ENCODE measurements at places on chromosomes 13 and 19.

DNA sequence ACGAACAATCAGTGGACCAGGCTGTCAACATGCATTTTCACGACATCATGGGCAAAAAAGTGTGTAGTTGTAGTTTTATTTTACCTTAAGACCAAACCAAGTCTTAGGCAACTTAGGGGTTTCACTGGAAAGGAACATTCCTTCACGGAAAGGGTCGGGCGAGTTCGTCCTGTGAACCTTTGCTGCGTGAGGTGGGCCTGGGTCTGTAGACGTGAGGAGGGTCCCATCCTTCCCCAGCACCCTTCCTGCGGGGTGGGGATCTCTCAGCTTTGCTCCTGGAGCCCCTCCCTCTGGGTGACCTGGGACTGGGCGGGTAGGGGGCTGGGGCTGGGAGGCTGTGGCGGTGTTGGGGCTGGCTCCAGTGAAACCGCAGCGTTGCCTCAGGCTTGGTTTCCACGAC, 12.3 kb upstream of the RPS15 start:
- no peak for DNase-seq

DNA sequence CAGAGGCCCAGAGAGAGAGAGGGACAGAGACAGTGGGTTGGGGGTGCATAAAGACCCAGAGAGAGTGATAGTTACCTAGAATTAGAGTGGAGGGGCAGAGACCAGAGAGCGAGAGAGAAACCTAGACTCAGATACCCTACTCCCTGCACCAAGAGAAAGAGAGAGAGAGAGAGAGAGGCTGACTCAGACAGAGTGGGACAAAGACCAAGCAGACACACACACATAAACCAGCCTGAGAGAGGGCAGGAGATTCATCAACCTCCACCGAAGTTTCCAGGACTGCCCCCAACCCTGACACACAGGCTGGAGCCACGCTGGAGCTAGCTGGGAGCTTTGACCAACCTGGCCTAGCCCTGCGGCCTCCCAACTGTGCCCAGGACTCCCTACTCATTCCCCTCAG, 12.9 kb downstream of the SYT3 start:
- no peak for DNase-seq

DNA sequence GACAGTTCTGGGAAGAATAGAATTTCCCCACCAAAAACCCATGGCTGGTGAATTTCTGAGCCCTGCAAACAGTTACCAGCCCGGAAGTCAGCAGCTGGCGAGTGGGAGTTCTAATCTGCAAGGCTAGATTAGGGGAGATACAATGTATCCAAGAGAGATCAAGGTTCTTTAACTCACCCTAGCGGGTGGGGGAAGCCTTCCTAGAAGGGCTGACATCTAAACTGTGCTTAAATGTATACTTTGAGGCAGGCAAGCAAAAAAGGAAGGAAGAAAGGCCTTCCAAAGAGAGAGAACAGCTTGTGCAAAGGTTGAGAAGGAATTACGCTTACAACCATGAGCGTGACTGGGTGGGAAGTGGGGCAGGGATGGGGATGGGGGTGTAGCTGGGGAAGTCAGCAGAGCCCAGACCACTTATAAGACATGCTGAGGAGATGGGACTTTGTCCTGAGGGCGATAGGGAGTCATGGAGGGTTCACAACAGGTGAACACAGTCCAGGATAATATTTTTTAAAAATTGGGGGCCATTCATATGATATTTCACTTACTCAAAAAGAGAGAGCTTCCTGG, 20.8 kb upstream of the ZNRF4 start:
- no peak for DNase-seq

DNA sequence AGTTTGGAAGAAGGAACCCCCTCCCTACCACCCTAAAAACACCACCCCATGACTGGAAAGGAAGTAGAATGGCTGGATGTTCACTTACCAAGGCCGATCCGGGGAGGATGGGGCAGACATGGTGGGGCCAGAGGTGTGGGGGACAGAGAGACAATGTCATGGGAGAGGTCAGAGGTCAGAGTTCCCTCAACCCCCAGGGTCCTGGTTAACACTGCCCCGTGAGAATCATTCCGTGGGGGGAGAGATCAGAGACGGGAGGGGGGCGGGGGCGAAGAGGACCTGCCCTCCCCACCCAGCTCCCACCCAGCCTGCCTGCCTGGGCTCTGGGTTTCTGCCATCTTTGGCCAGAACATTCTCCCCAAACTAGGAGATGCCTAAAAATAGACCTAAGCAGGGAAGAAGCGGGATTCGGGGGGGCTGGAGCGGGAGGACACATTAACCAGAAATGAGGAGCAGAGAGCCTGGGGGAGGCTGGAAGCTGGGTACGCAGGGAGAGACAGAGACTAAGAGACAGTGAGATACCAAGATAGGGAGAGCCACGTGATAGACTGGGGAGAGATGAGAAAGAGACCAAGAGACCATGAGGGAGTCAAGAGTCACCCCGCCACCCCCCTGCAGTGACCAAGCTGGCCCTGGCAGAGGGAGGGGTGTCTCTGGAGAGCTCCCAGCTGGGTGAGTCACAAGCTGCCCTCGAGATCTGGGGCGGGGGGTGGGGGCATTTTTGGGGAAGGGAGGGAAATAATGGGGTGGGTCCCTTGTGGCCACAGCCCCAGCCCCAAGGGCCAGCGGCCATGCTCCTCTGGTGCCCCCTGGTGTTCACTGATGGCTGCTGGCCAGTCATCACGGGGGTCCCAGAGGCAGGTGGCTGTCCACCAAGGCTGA, 6.1 kb upstream of the KANK2 start:
- DNase-seq = peak; percentile 74

DNA sequence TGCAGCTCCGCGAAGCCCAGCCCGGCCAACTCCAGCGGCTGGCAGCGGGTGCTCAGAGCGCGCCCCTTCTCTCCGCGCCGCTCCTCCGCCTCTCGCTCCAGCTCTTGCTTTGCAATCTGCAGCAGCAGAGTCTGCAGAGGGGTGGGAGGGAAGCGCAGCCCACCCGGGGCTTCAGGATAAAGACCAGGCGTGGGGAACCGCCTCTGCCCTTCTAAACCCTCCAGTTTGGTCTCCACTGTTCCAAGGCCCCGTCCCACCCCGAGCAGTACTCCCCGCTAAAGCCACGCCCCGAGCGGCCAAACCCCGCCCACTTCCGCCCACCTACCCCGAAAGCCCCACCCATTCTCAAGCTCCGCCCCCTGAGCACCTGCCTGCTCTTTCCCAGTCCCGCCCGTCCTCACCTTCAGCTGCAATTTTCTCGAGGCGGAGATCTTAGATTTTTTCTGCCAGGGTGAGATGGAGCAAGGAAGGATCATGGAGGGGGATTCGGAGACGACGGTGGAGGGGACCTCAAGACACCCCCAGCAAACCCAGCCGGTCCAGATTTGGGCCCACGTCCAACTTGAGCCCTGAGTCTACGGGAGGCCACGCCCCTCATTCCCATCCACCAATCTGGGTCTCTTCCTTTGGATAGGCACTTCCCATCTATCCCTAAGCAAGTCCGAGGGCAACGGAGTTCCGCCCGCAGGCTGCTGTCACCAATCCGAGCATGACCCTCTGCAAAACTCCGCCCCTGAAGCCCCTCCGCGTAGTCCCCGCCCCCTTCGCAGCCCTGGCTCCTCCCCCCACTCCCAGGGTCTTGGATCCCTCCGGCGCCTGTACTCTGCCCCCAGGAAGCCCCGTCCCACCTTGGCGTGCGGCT, 1.1 kb downstream of the TNNI3 start:
- DNase-seq = peak; percentile 65

DNA sequence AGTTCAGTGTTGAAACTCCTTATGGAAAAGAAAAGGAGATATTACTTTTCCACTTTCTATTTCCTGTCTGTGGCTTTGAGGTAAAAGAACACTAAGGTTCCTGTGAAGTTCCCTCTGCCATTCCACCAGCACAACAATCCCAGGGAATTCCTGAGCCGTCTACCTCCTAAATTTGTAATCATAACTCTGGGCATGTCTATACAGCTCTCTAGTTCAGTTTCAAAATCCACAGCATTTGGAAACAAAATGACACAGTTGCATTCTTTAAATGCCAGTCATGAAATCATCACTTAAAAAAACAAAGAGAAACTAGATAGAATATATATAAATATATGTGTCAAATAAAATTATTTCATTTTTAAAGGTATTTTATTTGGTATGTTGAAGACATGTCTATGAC, 9.0 kb upstream of the THSD1 start:
- DNase-seq = peak; percentile 16

DNA sequence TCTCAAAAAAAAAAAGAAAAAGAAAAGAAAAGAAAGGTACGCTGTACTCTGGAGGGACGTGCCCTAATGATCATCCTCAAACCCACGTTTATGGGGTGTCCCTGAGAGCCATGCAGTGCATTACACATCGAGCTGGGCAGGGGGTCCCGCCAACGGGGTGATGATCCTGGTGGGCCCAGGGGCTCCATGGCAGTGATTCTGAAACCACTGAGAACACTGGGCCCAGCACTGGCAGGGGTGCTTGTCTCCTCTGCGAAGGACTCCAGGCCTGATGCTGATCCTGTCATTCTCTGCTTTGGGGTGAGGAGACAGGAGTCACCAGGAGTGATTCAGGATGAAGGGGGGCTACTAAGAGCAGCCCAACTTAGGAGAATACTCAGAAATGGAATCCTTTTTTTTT, 18.7 kb downstream of the MOB3A start:
- DNase-seq = no peak

DNA sequence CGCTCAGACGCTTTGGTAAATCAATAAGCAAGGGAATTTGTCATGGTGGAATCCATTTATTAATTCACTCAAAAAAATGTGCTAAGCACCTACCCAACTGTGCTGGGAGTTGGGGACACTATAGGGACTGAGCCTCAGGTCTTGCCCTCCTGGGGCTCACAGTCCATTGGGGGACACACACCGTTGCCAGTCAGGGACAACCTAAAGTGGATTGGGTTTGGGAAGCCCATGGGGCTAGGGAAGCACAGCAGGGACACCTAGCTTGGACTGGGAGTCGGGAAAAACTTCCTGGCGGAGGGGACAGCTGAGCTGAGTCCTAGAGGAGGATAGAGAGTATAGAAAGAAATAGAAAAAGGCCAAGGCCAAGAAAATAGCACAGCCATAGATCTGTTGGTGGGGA, 8.5 kb downstream of the FOSB start:
- DNase-seq = no peak

GRCh38 chr19:53158119-53158656, 665 bp downstream of the ZNF347 start:
- peak; percentile 51 for DNase-seq

- no peak for DNase-seq
Measured at GRCh38 chr19:5355693-5356092, 15.1 kb upstream of the PTPRS start.

DNA sequence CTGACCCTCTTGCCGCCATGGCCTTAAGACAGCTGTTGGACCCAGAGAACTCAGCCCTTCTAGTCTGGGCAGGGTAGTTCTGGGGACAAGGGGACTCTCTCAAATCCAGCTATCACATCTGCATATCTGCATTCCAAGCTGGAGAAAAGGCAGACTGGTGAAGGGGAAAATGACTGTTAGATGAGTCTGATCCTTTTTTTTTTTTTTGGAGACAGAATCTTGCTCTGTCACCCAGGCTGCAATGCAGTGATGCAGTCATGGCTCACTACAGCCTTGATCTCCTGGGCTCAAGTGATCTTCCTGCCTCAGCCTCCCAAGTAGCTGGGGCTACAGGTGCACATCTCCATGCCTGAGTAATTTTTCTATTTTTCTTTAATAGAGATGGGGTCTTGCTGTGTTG, 114.3 kb downstream of the SIPA1L3 start:
- DNase-seq = no peak

GRCh38 chr13:65803530-65804392, 1426.4 kb downstream of the PCDH9 start:
- no peak for DNase-seq

- DNase-seq = no peak
Measured at GRCh38 chr13:59442461-59442860, 721.3 kb downstream of the DIAPH3 start.

- DNase-seq = no peak
Measured at GRCh38 chr19:3976495-3977241, 5.8 kb upstream of the DAPK3 start.

DNA sequence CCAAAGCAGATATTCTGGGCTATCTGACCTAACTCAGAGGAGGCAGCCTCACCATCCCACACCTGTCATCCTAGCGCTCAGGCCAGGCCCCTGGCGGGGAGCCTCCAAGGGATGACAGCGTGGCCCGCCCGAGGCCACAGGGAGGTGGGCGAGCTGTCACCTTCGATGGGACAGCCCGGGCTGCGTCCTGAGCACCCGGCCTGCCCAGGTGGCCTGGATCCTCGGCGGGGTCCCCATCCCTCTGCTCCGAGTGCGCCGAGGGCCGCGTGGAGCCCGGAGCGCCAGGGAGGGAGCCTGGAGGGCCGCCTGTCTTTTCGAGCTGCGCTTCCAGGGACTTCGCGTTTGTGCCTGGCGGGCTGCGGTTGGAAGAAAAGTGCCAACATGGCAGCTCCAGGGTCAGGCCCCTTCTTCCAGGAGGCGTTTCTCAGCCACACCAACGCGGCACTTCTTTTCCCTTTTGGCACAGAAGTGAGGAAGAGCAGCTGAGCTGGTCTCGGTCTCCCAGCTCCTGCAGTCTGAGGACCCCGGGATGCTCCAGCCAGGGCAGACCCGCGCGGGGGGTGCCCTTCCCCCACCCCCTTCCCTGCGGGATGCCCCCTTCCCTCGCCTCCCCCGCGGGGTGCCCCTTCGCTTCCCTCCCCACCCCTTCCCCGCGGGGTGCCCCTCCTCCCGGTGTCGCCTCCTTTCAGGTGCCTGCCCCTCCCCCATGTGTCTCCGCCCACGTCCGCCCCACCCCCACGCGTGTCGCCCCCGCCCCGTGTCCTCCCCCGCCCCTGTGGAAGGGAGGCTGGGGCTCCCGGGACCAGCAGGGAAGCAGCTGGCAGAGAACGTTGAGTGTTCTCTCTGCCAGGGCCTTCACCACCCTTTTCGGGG, 42.3 kb downstream of the GJA3 start:
- DNase-seq = peak; percentile 76

DNA sequence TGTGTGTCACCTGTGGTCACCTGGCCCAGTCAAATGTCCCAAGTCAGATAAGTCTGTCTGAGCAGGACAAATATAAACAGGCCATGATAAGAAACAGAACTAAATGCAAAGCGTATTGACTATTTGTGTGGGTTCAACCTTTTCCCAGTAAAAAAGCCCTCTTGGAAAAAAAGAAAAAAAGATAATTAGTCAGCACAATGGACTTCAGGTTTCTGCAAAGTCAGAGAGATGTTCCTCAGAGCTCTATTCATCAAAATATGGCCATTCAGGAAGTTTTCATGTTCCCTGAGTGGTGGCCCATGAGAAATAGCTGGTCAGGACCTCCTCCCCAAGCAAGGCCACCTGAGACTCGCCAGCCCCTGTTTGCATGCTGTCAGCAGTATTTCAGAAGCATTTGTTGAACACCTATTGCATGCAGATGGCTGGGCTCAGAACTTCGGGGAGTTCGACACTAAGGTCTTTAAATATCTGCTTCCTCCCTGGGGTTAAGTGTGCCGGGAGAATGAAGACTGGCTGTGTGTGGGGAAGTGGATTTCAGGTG, 2.7 kb downstream of the FFAR3 start:
- no peak for DNase-seq

DNA sequence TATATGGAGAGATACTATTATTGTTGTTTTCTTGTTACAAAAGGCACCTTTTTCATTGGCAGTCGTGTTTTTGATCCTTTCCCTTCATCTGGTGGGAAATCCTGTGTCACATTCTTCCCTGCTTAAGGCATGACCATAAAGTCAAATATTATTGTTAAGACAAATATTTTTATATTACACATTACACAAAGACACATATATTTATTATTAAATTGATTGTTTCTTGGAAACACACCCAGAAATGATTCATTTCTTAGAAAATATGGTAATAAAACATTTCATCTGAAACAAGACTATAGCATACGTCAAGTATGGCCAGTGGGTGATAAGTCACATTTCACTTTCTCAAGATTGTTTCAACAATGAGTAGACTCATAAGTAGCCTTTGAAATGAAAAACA, 77.3 kb downstream of the KCTD12 start:
- no peak for DNase-seq

- no peak for DNase-seq
Measured at GRCh38 chr13:23679220-23679619, 109.0 kb downstream of the TNFRSF19 start.

All from tongue (tissue), 3 donors.